T-helper 17 cell (primary cell): ENCODE measurements at places on chromosomes 5 and 9.
A peak's percentile ranks its signal among the peaks of the same experiment; 100 is the strongest.

DNA sequence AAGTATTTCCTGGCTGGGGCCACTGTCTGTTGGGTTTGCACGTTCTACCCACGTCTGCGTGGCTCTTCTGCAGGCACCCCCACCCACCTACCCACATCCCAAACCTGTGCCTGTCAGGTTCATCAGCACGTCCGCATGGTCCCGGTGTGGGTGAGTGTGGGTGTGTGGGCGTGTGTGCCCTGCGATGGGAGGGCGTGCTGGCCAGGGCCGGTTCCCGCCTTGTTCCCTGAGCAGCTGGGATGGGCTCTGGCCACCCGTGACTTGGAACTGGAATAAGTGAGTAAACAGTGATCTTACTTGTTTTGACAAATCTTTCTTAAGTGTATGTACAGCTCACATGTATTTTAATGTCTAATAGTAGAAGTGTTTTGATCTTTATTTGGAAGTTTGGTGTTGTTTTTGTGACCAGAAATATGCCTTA lies 20.4 kb downstream of the ERGIC1 start:
- DNase-seq, result no peak
- no peak overlapping the region for H3K4me3 ChIP-seq
- peaks cover 29% of the 10 kb centered on the region for H3K4me1 ChIP-seq

DNA sequence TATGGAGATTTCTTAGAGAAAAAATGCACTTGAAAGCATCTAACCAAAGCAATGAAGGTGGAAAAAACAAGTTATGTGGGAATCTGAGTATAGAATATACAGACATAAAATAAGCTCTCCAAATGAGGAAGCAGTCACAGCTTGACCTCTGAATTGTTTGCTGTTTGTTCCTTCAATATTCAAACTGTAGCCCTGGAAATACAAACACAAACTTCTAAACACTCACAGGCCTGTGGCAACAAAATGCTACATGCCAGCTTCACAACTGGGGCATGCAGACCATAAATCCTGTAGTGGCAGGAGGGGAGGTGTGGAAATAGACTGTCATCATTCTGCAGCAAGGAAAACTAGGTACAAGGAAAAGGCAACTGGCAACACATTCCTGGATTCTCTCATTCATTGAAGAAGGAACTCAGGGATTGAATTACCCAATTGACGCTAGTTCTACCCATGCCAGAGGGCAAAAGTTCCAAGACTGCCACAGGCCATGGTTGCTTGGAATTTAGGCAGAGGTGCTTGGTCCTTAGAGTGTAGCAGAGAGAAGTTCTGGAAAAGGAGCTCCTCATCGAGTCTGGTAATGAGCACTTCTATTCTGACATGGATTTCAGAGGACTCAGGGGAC lies 349.6 kb downstream of the PDE4D start:
- peaks cover 4% of the 10 kb centered on the region for H3K27me3 ChIP-seq
- no peak for DNase-seq
- no peaks in the 10 kb centered on the region for H3K36me3 ChIP-seq

DNA sequence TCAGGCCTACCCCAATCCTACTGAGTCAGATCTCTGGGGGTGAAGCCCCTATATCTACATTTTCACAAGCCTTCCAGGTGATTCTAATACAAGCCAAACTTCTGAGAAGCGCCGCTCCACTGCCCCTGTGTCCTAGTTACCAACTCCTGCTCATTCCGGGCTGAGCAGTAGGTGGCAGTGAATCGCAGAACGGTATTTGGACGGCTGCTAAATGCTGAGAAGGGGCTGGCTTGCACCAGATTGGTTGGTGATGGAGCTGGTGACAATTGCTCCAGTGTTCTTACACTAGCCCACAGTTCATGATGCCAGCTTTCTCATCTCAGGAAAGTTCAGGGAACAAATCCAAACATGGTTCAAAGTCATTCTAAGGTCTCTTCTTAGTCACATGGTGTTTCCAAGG lies 31.1 kb upstream of the FGF1 start:
- no peak overlapping the region for H3K4me3 ChIP-seq
- no peak for DNase-seq
- no peaks in the 10 kb centered on the region for H3K36me3 ChIP-seq
- peaks cover 36% of the 10 kb centered on the region for H3K27me3 ChIP-seq
- no peak overlapping the region for H3K27ac ChIP-seq

DNA sequence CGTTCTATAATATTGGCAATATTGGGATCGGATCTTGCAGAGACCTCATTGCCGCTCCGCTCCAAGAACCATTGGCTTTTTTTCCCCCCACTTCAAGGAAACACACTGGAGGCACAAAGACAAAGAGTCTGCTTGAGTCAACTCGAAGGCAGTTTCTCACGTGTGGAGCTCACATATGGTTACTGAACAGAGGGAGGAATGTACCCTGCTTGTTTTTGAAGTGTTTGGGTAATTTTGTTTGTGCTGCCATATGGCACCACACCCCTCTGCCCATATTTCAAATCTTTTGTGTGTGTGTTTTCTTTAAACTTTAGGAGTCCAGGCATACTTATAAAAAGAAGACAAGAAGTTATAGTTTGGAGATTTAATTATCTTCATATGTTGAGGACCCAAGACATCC lies 595.9 kb downstream of the DTWD2 start:
- no peak overlapping the region for H3K27ac ChIP-seq
- H3K36me3 ChIP-seq, result no peaks in the 10 kb centered on the region
- no peaks in the 10 kb centered on the region for H3K4me1 ChIP-seq

DNA sequence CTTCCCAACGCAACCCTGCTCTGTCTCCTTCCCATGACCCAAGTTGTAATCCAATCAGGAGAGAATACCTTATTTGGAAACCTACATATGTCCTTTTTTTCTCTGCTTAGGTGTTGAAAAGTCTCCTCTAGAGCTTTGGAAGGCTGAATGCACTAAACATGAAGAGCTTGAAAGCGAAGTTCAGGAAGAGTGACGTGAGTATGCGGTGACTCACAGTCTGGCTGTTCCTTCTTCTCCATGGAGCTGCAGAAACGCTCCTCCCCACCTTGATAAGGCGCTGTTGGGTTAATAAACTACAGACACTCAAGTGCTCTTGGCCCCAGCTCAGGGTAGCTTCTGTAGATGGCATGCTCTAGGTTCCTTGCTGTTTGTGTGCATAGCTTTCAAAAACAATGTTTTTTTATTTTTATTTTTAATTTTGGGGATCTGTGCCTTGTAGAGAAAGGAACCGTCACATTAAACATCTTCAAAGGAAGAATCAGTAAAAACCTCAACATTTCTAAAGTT lies 30.7 kb downstream of the RAI14 start:
- H3K27me3 ChIP-seq, result no peaks in the 10 kb centered on the region
- H3K27ac ChIP-seq, result no peak overlapping the region
- DNase-seq, result no peak
- no peaks in the 10 kb centered on the region for H3K4me1 ChIP-seq

- no peak for DNase-seq
- no peak overlapping the region for H3K27ac ChIP-seq
- H3K36me3 ChIP-seq, result no peaks in the 10 kb centered on the region
- H3K27me3 ChIP-seq, result no peaks in the 10 kb centered on the region
These were observed 113.8 kb downstream of the TMC1 start for GRCh38 chr9:72635197-72635596.

GRCh38 chr9:3526997-3527940 lies 1.5 kb upstream of the RFX3 start:
- peaks cover 3% of the 10 kb centered on the region for H3K36me3 ChIP-seq
- H3K27me3 ChIP-seq, result no peaks in the 10 kb centered on the region
- H3K4me1 ChIP-seq, result peaks cover 45% of the 10 kb centered on the region
- DNase-seq, result no peak
- H3K27ac ChIP-seq, result peak overlapping the region; percentile 96

DNA sequence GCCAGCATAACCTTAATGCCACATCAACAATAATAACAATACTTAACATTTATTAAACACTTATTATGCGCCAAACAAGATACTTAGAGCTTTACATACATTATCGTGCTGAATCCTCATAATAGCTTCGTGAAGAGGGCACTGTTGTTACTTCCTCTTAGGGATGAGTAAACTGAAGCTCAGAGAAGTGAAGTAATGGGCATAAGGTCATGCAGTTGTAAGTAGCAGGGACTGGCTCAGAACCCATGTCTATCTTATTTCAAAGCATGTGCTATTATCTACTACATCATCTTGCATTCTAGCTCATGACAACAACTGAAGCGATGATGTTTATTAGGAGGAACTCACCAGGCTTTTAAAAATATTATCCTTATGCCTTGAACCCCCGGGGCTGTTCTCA lies 34.9 kb upstream of the PPP3R2 start:
- H3K27ac ChIP-seq, result no peak overlapping the region
- DNase-seq, result no peak
- no peaks in the 10 kb centered on the region for H3K27me3 ChIP-seq
- peaks cover 6% of the 10 kb centered on the region for H3K4me1 ChIP-seq

- H3K4me3 ChIP-seq, result no peak overlapping the region
- H3K27ac ChIP-seq, result no peak overlapping the region
These were observed 170.4 kb downstream of the FOCAD start for GRCh38 chr9:20854444-20854843.

GRCh38 chr5:113031557-113031956 lies 55.0 kb downstream of the DCP2 start:
- H3K27me3 ChIP-seq, result no peaks in the 10 kb centered on the region
- H3K36me3 ChIP-seq, result peaks cover 2% of the 10 kb centered on the region
- no peak overlapping the region for H3K4me3 ChIP-seq
- peak overlapping the region; percentile 41 for H3K27ac ChIP-seq

DNA sequence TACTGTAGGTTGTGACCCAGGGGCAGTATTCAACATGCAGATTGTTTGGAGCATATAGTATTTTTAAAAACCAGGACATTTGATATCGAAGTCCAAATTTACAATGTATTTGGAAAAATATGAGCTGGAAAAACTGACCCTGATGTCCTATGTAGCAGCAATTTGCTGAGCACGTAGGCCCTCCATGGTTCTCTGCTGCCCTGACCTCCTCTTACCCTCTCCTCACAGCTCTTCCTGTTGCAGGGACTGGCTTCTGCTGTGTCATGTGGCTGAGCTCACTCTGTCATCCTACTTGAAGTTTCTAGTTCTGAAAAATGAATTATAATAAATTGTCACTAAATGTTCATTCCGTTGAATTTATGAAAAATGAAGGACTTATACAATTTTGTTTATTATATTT lies 4.1 kb upstream of the ASPN start:
- no peak overlapping the region for H3K27ac ChIP-seq
- no peaks in the 10 kb centered on the region for H3K4me1 ChIP-seq

DNA sequence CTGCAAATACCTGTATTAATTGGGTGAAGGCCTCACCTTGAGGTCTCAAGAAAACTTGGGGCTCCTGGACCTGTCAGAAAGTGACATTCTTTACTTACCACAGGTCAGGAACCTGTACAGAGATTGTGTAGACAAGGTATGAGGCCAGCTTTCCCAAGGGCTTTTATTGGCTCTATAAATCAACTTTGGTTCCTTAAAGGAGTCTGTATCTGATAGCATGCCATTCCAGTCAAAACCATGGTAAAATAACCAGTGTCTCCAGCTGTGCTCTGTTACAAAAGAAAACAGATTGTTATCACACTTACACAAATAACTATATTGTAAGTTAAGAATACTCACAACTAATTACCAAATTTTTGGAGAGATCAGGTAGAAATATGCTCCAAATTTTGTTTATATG lies 64.5 kb downstream of the COL15A1 start:
- no peak for DNase-seq
- H3K4me3 ChIP-seq, result no peak overlapping the region
- no peak overlapping the region for H3K27ac ChIP-seq
- H3K27me3 ChIP-seq, result peaks cover 15% of the 10 kb centered on the region
- peaks cover 9% of the 10 kb centered on the region for H3K36me3 ChIP-seq

DNA sequence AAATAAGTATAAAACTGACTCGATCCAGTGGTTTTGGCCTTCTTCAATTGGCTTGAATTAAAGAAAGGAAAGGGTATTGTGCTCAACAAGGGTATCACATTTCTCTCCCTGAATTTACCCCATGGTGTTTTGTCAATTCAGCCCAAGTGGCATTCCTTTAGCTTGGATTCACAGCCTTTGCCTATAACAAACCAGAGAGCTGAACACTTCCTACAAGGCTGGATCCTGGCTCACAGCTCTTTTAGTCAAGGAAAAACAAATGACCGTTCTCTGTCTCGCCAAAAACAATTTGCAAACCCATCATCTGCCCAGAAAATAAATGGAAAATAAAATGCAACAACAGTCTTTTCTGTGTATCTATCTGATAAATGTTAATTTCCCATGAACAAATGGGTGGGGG lies 5.7 kb downstream of the ZNF366 start:
- H3K4me1 ChIP-seq, result no peaks in the 10 kb centered on the region
- H3K27ac ChIP-seq, result no peak overlapping the region
- no peaks in the 10 kb centered on the region for H3K36me3 ChIP-seq
- no peak overlapping the region for H3K4me3 ChIP-seq
- no peak for DNase-seq
- peaks cover 46% of the 10 kb centered on the region for H3K27me3 ChIP-seq

- no peak for DNase-seq
- no peak overlapping the region for H3K27ac ChIP-seq
- H3K36me3 ChIP-seq, result peaks cover 2% of the 10 kb centered on the region
- peaks cover 17% of the 10 kb centered on the region for H3K27me3 ChIP-seq
These were observed 382.9 kb downstream of the GLIS3 start for GRCh38 chr9:3916984-3917383.

DNA sequence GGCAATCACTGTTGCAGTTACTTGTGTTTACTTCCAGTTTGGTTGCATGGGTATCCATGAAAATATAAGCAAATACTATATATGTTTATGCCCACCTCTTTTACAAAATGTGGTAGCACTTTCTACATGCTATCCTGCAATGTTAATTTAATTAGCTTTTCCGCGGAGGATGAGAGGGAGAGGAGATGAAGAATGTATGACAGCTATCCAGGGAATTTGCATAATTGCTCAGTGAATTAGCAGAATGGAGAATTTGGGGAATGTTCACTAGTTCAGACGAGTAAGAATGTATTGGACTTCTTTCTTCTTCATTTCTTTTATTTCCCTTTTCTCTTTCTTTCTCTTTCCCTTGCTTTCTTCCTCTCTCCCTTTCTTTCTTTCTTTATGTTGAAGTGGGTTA lies 140.7 kb upstream of the SLC28A3 start:
- DNase-seq, result no peak
- no peaks in the 10 kb centered on the region for H3K4me1 ChIP-seq
- H3K27ac ChIP-seq, result no peak overlapping the region

DNA sequence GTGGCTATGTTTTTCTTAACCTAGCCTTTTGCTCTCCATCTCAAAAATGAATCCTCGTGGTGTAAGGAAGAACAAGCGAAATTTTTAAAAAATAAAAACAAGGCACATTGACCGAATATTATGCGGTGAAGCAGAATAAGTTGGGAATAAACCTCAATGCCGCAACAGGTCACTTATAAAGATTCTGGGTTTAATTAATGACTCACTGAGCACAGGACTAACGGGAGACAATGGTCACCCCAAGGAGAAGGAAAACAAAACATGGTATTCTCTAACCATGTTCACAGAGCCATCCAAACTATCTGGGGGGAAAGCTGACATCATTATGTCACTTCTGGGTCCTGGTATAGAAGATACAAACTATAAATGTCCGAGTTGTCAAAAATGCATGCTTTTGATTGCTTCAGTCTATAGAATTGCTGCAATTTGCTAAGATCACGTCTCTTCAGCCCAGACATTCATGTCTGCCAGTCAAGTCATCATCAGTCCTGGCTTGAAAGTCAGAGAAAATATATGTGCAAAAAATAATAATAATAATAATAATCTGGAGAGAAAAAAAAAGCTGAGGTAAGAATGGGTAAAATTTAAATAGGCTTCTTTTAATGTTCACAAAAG lies 280.6 kb downstream of the NR2F1-AS1 start:
- no peaks in the 10 kb centered on the region for H3K27me3 ChIP-seq
- no peak overlapping the region for H3K27ac ChIP-seq
- no peak for DNase-seq
- no peaks in the 10 kb centered on the region for H3K36me3 ChIP-seq
- no peaks in the 10 kb centered on the region for H3K4me1 ChIP-seq
